ENCODE measurements at places on chromosomes 6 and 20. TPM values are rescaled to one million over a fixed set of nuclear protein-coding genes. Genes with fewer than 3 reads are reported as not detected.

DNA sequence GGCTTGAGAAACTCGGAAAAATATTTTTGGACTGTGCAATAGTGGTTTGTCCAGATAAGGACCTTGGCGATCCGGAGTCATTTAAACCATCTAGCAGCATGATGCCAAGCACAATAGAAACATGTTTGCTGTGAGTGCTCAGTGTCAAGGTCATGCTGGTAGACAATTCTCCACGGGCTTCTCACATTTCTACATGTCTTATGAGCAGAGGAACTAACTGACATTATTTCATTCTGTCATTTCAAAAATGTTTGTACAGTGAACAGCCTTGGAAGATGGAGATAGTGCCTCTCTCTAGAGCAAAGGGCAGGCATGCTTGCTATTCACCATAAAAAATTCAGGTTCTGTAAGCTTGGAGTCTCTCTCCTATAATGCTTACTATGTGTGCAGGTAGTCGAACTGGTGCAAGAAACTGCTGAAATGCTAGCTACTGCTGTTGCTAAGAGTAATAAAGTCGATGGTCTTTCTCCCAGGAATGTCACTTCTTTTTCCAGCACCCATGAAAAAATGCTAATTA, 25.4 kb upstream of the CCN2 start:
- no peak for DNase-seq

- no peak for DNase-seq
Measured at GRCh38 chr6:112881828-112882780, 535.0 kb downstream of the RFPL4B start.

DNA sequence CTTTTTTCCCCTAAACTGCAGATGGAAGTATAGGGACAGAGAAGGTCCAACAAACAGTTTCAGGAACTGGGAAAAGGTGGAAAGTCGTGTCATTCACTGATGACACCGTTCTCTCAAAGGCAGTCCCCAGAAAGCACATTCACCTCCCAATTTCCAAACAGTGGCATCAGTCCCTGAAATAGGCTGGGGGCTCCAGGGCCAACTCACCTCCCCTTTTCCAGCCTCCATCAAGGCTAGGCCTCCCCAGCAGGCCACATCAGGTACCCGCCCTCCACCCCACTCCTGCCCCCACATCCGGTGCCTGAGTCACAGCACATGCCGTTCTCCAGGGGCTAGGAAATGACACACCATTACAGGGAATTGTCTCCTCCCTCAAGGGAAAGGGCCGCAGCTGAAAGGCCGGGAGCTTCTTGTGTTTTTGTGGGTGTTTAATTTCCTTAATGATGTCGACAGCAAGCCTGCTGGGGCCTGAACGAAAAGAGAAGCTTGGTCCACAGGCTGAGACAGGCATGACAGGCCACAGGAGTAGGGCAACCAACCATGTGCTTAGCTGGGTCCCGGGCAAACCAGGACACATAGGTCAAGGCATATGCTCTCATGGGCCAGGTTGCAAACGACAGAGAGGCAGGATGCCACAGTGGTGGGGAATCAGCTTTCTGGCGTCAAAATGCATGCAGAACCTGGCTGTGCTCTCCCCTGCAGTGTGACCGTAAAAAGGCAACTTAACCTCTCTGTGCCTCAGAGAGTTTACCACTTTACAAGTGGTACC, 39.2 kb downstream of the ZMYND8 start:
- no peak for DNase-seq

- DNase-seq: no peak
Measured at GRCh38 chr6:128919412-128920180, 36.7 kb downstream of the LAMA2 start.

- no peak for DNase-seq
Measured at GRCh38 chr20:20358801-20359200, 9.1 kb upstream of the INSM1 start.

DNA sequence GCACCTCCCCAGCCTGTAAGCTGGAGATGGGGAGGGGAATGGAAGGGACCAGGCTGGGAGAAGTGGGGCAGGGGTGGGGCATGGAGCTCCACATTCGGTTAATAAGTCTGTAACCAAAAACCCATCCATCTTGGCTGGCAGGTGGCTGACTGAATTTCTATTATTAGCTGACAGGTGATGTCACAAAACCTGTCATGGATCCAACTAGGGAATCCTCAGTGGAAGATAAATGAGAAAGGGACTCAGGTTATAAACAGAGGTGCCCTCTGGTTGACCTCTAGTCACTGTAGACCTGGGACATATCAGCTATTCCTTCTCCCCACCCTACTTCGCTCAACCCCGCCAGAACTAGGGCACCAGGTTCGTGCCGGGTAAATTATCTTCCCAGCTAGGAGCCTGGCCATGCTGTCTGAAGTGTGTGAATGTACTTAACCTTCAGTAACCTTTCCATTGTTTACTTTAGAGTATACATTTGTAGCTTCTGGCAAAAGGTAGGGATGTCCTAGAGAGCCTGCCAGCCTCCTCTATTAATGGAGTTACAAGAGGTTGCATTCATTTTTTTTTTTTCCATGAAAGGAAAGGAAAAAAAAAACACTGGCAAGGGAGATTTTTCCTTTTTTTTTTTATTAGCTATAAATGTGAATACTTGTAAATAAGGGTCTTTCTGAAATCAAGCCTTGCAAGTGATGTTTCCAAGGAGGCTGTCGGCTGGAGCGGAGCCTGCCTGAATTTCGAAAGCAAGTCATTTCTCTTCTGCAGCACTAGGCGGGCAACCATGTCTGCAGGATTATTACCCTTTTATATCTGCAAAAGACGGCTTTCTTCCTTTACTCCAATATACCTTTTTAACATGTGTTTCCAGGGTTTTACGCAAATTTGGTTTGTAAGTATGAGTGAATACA, 135.9 kb downstream of the TMEM242 start:
- peak; percentile 12 for DNase-seq

DNA sequence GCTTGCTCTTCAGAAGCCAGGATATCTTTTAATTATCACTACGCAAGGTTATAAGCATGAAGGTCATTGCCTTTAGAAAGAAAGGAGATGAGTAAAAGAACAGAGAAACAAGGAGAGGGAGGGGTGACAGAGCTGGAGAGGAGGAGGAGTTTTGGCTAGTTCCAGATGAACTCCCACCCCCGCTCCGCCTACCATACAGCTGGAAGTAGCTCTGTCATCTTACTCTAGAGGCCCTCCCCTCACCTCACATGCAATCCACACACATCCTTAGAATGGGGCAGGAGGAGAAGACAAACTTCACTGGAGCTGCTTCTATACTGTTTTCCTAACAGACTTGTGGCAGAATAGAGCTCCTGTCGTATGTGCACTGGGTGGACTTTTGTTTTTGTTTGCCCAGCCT, 144.7 kb downstream of the SCML4 start:
- DNase-seq: no peak

DNA sequence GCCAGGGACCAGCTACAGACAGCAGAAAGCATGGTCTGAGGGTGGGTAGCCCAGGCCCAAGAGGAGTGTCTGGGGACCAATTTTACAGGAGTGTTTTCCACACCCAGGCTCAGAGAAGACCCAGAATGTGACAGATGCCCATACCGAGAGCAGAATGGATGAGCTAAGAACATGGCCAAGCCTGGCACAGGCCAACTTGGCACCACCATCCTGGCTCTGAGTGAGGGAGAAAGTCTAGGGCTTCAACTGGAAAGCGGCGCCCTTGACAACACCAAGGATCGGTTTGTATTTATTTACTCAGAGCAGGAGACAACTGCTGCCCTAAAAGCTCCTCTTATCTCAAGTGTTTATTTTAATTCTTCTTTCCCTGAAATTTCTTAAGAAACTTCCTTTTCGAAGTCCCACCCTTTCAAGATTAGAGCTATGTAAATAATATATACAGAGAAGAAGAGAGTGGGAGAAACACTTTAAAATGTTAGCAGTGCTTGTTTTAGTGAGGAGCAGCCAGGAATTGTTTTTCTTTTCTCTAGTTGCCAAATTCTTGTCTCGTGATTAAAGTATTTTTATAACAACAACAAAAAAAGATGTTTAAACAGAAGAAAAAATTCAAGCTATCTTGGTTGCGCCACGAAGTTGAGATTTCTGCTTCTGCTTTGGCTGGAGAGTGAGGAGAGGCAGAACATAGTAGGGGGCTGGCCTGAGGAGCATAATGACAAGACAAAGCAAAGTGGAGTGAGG, 16.2 kb downstream of the TNXB start:
- DNase-seq: no peak

DNA sequence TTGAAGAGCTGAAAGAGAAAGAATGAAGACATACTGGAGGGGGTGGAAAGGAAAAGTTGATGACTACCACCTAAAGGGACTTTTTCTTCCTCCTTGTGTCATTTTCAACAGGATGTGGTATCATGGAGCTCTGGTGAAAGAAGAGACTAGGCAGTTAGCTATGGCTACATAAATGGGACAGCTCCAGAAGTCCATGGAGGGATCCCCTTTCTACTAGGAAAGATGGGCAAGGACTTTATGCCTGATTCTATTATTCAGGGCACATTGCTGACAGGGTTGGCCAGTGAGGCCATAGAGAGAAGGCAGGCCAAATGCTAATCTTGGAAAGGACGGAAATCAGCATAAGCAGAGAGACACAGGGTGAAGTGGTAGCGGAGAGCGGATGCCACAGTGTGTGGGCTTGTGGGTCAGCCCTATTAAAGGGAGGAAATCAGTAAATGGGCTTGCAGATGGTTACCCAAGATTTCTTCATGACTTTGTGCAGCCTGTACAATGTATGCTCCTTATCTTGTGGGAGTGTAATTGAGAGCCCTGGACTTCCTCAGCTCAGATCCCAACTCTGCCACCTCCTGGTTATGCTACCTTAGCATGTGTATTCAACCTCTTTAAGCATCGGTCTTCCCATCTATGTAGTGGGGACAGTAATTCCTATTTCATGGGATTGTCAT, 77.4 kb upstream of the TMEM170B start:
- no peak for DNase-seq

DNA sequence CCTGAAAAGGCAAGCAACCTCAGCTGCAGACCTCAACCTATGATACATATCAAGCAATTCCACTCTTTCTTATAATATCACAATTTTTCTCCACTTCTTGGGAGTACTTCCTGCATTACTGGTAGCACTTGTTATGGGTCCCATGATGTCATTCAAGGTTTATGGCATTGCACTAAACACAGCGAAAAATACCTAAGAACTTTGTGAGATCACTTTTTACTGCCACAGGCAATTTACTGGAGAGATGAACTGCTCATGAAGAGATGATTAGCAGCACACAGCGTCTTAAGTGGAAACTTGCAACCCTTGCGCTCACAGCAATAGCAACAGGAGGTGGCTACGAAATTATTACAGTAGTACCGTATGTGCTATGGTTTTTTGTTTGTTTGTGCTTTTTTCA, 19.3 kb upstream of the RIMS4 start:
- DNase-seq: no peak

- DNase-seq: no peak
Measured at GRCh38 chr6:100503043-100503705, 38.5 kb upstream of the SIM1 start.

DNA sequence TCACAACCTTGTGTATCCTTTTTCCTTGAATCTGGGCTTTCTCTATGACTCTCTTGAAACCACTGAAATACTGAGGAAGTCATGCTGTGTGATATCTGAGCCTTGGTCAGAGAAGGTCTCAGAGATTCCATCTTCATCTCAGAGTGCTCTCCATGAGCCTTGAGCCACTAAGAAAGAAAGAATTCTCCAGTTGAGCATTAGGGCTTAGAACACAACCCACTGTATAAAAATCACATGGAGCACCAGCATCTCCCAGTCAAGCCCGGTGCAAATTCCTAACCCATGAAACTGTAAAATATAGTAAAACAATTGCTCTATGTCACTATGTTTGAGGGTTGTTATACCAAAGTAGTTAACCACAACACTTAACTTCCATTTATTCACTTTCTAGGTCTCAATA, 181.4 kb downstream of the MOXD1 start:
- DNase-seq: no peak

DNA sequence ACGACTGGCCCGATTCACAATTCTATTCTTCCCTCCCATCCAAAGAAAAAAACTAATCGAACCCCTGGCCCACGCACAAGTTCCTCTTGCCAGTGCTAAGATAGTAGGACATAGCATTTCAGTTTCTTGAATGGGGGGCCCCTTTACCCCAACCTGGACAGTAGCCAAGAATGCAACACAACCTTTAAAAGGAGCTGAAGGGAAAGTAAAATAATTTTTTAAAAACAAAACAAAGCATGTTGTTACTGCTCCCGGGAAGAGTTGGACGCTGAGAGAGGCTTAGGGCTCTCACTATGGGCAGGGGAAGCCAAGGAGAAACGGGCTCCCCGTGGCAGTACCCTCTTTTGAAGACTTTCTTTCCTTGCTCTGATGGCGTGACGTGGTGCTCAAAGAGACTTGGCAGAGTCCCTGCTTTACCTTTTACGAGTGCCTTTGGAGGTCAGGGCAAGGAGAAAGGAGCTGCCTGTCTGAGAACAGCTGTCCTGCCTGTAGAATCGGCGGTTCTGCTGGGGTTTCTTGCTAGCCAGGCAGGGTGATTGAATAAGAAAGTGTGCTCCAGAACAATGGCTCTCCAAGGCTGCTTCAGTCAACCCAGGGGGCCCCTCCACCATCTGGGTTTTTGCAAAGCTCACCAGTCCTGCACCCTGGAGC, 5.8 kb downstream of the TFAP2C start:
- no peak for DNase-seq

- no peak for DNase-seq
Measured at GRCh38 chr6:25457516-25457915, 178.3 kb downstream of the CARMIL1 start.

GRCh38 chr20:1341561-1342265, 12.8 kb upstream of the SDCBP2 start:
- DNase-seq: no peak

GRCh38 chr20:49892260-49892659, 23.1 kb downstream of the SPATA2 start:
- DNase-seq: no peak

- DNase-seq: peak; percentile 66
Measured at GRCh38 chr20:19212821-19213502, 520 bp downstream of the SLC24A3 start.

DNA sequence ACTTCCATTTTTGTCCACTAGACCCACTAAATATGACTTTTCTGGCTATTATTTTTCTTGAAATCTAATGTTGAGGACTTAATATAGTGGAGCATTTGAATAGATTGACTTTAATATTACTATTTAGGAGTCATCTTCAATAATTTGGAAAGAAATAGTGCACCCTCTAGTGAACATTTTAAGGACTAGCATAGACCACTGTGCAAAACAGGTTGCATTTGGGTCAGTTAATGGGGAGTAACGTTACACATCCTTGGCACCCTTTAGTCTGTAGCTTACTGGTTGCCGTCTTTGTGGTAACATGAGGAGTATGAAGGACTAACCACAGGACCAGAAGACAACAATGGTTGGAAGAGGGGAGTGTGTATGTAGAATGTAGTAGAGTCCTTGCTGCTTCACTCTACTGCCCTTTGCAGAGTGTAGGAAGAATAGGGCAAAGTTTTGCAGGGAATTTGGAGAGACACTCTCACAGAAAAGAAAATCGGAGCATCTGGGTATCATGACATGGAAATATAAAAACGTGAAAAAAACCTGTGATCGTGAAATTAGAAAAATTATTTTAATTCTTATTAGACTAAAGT, 25.2 kb downstream of the RFPL4B start:
- no peak for DNase-seq

- no peak for DNase-seq
Measured at GRCh38 chr20:8049310-8049709, 29.7 kb upstream of the TMX4 start.

- DNase-seq: no peak
Measured at GRCh38 chr6:68779366-68779765, 144.3 kb downstream of the ADGRB3 start.

Gene C6orf120
- 26.9 TPM for total RNA-seq

Gene PTK7
- total RNA-seq: 16.7 TPM

Gene HLA-DMA
- total RNA-seq: 0.82 TPM

Gene C6orf141
- total RNA-seq: 4.9 TPM

Gene HLA-DMB
- 0.82 TPM for total RNA-seq

Gene EPHA7
- total RNA-seq: 65.6 TPM

Gene NFKBIL1
- total RNA-seq: 20.4 TPM

Gene GTSF1L
- not detected for total RNA-seq

Gene FAM217A
- not detected for total RNA-seq

Gene ZBTB12
- 25.7 TPM for total RNA-seq
